Dermis blood vessel endothelial cell (primary cell): ENCODE measurements at places on chromosomes 2 and 18. TPM values are rescaled to one million over a fixed set of nuclear protein-coding genes. Genes with fewer than 3 reads are reported as not detected.
A peak's percentile ranks its signal among the peaks of the same experiment; 100 is the strongest.

- no peak for DNase-seq
These were observed 5.5 kb upstream of the KIF1A start for GRCh38 chr2:240825476-240825875.

DNA sequence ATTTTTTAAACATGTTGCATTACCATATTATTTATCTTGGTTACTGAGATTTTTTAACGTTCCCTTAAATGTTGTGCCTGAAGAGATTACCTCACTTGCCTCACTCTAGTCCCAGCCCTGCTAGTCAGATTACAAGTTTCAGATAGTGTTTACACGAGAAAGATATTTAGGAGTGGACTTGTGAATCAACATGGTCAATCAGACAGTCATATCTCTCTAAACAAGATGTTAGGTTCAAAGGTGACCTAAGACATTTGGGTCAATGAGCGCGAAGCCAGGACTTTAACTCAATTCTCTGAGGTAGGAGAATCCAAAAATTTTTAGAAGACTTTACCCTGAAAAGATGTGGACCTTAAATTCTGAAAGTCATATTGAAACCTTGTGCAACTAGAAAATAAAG is 14.8 kb upstream of the CALCRL start:
- no peak for DNase-seq

Gene CFC1
- total RNA-seq, result not detected in 2 replicates

DNA sequence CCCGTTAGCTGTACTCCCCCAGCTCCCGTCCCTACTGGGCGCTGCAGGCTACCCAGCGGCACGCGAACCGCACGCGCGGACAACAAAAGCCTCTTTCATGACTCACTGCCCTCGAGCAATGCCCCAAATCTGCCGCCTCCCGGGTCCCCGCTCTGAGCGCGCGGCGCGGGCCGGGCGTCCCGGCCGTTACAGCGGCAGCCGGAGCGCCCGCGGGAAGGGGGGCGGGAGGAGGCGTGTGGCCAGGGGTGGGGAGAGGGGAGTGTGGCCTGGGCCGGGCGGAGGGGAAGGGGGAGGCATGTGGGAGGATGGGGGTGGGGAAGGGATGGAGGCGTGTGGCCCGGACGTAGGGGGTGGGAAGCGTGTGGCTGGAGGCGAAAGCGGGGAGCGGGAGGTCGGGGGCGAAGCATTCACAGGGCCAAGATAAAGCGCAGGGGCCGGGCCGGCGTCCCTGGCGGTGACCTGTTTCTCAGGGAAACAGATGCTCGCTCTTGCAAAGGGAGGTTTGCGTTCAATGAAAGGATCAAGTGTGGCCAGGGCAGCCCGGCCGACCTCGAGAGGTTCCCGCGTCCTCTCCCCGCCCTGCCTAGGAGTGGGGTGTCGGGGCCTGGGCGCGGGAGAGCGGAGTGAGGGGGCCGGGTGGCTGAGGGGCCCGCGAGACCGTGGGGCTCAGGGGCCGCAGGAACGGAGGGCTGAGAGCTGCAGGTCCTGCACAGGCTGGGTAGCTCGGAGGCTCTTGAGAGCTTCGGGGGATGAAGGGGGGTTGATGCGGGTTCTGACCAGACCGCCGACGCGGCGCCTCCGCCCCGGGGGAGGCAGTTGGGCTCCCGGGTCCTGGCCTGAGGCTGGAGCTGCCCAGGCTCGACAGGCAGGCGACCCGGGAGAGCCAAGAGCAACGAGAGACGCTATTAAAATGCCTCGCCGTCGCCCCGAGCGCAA is 3.5 kb upstream of the NEUROD1 start:
- DNase-seq, result no peak

- no peak for DNase-seq
These were observed 646.1 kb upstream of the ACVR2A start for GRCh38 chr2:147198651-147199171.

DNA sequence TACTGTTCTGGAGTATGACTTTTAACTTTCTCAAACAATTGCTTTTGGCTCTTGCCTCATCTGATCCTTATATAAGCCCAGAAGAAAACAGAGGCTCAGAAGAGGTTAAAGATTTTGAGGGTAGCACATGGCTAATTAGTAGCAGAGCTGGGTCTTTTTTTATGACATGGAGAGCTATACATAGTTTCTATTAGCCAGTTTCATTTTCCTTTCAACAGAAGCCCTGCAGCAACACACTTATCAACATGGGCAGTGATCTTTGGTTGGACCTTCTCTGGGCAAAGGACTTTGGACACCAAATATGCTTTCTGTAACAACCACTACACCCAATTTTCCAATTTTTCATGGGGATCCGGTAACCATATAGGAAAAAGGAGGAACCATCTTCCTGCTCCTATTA is 64.9 kb downstream of the NCKAP5 start:
- DNase-seq, result no peak

Gene LBX2
- total RNA-seq, result 0.98 and 2.9 TPM in 2 replicates

DNA sequence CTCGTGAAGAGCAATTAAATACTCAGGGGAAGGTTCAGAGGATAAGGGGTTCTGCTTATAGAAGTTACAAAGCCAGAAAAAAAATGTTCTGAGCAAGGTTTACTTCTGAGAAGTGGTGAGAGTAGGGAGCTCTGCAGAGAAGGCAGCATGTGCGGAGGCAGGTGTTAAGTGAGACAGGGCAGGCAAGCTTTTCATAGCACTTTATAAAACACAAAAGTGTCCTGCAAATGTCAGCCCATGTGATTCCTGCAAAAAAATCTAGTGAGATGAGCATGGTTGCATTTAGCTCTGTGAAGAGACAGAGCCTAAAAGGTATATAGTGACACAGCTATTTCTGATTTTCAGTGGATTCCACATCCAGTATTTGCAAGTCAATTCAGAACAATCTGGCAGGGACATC is 223.8 kb upstream of the SYT4 start:
- no peak for DNase-seq

Gene CFAP210
- not detected in 2 replicates for total RNA-seq

- no peak for DNase-seq
These were observed 60.0 kb downstream of the CAPN13 start for GRCh38 chr2:30747206-30747605.

Gene OLA1
- total RNA-seq, result 85.6 and 139 TPM in 2 replicates

GRCh38 chr18:7414459-7414858 is 152.7 kb upstream of the PTPRM start:
- no peak for DNase-seq

DNA sequence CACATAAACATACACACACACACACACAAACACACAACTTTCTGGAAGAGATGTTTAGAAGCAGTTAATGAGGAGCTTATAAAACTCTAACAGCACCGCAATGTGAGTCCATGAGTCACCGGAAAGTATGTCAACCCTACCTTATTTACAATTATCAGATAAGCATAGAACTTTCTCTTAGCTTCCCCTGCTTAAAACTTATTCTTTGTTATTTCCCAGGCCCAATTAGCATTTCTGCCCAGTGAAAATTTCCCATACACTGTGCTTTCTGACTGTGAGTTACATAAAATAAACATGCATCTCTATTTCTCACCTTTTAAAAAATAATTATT is 737.6 kb downstream of the LRP1B start:
- DNase-seq, result peak; percentile 0

DNA sequence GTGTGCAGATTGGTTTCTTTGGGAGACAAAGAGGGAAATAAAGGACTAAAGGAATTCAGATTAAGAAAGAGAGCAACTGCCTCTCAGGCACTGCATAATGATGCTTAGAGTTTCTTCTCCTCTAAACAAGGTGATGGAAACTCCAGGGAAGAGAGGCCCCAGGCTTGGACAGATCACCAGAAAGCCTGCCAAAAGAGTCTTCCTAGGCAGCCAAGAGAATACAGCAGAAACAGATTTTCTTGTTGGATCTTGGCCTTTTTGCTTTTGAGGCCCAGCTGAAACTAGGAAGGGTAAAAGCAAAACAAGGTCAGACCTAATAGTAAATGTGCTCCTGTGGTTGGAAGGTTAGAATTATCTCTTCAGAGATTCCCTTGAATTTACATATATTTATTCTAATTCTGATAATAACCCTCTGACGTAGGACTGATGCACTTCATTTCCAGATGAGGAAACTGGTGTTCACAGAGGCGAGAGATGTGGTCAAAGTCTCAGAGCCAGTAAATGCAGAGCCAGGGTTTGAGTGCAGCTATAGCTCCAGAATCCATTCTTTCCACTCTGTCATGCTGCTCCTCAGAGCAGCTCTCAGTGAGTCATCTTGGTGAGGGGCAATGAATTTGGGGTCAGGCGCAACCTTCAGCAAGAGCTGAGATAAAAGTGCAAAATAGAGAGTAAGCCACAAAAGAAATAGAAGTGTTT is 142.3 kb upstream of the FBXO11 start:
- no peak for DNase-seq

Gene AUP1
- total RNA-seq, result 87.2 and 127 TPM in 2 replicates

DNA sequence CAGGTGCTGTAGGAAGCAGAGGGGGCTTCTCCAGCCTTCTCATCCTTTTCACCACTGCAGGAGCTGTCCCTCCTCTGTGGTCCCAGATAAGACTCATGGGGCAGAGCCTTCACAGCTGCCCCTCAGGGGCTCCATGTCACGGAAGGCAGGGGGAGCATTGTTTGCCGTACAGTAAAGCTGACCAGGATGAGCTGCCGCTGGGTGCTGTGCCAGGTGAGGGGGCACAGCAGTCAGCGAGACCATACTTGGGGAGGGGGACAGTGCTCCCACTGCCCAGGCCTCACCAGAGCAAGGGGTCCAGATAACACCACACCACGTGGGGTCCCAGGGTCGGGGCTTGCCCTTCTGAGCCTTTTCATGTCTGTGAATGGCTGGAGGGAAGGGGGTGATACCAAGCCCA is 46.3 kb downstream of the PLEKHB2 start:
- DNase-seq, result no peak

Gene RSAD2
- total RNA-seq, result 0.28 and 1.2 TPM in 2 replicates

- no peak for DNase-seq
These were observed 188.6 kb downstream of the SH3RF3 start for GRCh38 chr2:109317471-109318095.

Gene TEKT4
- not detected in 2 replicates for total RNA-seq

GRCh38 chr2:196607073-196607472 is 32.4 kb upstream of the CCDC150 start:
- DNase-seq, result peak; percentile 69

- peak; percentile 56 for DNase-seq
These were observed 822 bp downstream of the UBE2E3 start for GRCh38 chr2:180980943-180981911.

Gene SANBR
- total RNA-seq, result 18.6 and 27.4 TPM in 2 replicates

- DNase-seq, result no peak
These were observed 13.0 kb downstream of the SH3BP4 start for GRCh38 chr2:234964631-234965461.

Gene SAG
- total RNA-seq, result 0.19 TPM in 1 of 2 replicates, not detected in the other

GRCh38 chr2:233091595-233092375 is 31.6 kb downstream of the INPP5D start:
- DNase-seq, result no peak

Gene IL1A
- under 0.01 and 0.19 TPM in 2 replicates for total RNA-seq

DNA sequence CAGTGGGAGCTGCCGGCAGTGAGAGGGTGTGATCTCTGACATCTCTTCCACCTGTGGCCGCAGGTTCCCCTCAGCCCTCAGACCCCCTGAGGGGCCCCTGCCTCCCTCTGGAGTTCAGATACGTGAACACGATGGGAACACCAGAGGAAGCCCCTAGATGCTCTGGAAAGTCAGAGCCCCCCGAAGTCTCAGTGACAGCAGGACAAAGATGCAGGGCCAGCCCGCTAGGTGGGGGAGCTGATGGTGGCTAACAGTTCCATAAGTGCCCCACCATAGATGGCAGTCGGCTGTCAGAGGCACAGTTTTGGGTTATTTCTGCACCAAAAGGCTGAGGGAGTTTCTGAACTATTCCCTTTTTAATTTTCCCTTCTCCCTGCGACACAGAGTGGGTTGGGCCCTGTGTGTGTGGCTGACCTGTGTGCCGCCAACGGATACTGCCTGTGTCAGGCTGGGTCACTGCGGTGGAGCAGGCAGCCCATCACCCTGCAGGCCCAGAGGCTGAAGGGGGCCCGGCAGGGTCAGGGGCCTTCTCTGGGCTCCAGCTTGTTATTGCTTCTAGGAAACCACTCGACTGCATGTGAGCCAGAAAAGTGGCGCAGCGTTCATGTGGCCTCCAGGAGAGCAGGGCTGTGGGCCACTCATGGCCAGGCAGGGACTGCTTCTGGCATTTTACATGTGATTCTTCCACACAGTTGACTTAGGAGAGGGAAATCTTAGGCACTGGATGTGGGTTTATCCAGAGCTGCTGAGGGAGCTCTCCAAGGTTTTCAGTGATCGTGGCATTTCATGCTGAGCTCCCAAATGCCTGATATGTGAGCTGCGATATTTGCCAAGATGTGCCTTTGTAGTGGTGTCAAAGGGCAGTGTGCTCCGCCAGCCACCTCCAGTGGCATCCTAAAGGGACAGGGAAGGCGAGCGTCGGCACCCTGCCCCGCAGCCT is 225.1 kb downstream of the SH3RF3 start:
- no peak for DNase-seq

GRCh38 chr2:189261431-189261841 is 81.9 kb upstream of the COL5A2 start:
- peak; percentile 85 for DNase-seq

GRCh38 chr18:47830772-47831171 is 99.7 kb downstream of the SMAD2 start:
- DNase-seq, result no peak

GRCh38 chr18:61765097-61765496 is 127.7 kb downstream of the RNF152 start:
- DNase-seq, result no peak

Gene AQP4
- total RNA-seq, result under 0.01 TPM in 1 of 2 replicates, not detected in the other

Gene WNT10A
- under 0.01 and 0.05 TPM in 2 replicates for total RNA-seq

Gene ALK
- not detected in 2 replicates for total RNA-seq

- no peak for DNase-seq
These were observed 54.0 kb upstream of the COL5A2 start for GRCh38 chr2:189233527-189233926.

DNA sequence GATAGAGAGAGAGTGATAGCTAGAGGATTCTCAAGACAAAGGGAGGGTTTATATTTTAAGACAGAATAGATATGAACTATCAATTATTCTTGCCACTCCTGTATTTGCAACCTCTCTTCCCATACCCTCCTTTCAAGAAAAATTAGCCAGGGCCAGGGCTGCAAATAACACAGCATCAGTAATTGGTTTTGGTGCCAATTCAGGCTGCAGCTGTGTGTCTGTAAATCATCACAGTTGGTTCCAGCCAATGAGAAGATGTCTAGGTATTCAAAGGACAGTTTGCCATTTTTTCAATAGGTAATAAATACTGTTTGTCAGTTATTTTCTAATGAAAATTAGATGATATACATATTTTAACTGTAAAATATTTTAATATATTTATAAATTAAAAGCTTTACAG is 73.5 kb downstream of the WDPCP start:
- no peak for DNase-seq

Gene GNAL
- total RNA-seq, result 0.51 and 0.68 TPM in 2 replicates

DNA sequence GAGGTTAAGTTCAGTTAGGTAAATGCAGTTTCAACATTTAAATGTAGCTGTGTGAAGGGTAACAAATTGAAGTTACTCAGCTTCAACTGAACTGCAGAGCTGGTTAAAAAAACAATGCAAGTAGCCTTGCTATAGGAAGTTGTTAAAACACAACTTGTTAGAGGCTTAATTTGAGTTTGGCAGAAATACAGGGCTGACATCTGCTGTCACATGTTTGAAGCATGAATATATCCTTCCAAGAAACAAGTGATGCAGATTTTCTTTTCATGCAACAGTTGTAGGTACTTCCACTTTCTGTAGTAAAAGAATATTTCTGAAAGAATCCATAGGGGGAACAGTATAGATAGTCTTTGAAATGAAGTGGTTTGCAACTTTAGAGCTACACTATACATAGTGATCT is 208.7 kb upstream of the RASGRP3 start:
- DNase-seq, result peak; percentile 72

Gene UGT1A3
- total RNA-seq, result not detected in 2 replicates

- no peak for DNase-seq
These were observed 180.6 kb downstream of the CLIP4 start for GRCh38 chr2:29295845-29296244.

Gene MEIS1
- total RNA-seq, result 1.3 and 3.4 TPM in 2 replicates

- no peak for DNase-seq
These were observed 8.4 kb downstream of the GRP start for GRCh38 chr18:59228351-59228750.

Gene CHN1
- total RNA-seq, result 17.1 and 18.5 TPM in 2 replicates
